ENCODE measurements at places on chromosomes 4 and X.

DNA sequence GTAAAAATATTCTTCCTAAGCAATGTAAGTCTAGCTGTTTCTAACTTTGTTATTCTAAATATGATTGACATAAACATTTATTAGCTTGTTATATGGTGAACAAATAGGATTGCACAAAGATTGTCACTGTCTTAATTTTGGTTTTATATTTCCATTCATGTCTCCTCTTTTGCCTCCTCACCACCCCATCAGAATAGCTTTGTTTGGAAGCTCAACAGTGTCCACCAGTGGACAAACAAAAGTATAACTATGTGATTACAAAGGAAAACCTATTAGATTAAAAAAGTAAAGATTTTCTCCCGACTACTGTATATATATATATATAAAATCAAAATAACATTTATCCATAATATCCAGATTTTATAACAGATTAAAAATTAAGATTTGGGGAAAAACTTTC lies 468.2 kb downstream of the ZIC3 start:
- no peak for DNase-seq

DNA sequence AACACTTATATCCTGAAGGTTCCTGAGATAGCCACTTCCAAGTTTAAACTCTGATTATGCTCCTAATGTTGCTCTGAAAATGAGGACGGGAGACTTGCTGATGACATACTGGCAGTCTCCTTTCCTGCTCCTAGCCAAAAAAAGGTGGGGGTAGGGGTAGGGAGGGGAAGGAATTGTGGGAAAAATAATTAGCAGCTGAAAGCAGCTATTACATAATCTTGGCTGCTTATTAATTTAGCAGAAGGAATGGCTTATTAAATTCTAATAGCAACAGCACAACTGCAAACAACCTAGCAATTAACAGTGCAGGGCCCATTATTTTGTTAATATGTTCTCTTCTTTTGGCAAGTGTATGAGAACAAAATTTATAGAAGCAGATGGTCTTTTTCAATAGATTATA lies 2.0 kb upstream of the AP1S2 start:
- DNase-seq: no peak

- DNase-seq: peak; percentile 22
Observed at GRCh38 chrX:104113222-104113965, 1.1 kb downstream of the ZCCHC18 start.

- DNase-seq: no peak
Observed at GRCh38 chr4:90495936-90496335, 368.7 kb downstream of the CCSER1 start.

DNA sequence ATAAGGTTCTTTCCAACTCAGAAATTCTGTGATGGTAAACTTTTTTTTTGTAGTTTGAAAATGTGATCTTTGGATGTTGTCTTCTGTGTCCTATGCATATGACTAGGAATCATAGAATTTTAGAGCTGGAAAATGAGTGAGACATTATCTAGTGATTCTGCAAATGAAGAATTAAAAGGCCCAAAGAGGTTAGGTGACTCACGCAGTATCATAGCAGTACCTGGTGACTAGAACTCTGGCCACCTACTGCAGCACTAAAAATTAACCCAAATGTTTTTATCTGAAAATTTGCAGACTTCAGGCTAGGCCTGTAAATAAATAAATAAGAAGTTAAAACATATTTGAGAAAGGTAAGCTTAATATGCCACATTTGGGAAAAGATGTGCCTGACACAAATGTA lies 52.8 kb downstream of the NFKB1 start:
- no peak for DNase-seq

GRCh38 chrX:140701480-140701879 lies 8.1 kb upstream of the LINC00632 start:
- no peak for DNase-seq

GRCh38 chr4:174559894-174560293 lies 37.6 kb upstream of the HPGD start:
- no peak for DNase-seq

GRCh38 chr4:112938461-112939058 lies 110.9 kb upstream of the ANK2 start:
- no peak for DNase-seq

DNA sequence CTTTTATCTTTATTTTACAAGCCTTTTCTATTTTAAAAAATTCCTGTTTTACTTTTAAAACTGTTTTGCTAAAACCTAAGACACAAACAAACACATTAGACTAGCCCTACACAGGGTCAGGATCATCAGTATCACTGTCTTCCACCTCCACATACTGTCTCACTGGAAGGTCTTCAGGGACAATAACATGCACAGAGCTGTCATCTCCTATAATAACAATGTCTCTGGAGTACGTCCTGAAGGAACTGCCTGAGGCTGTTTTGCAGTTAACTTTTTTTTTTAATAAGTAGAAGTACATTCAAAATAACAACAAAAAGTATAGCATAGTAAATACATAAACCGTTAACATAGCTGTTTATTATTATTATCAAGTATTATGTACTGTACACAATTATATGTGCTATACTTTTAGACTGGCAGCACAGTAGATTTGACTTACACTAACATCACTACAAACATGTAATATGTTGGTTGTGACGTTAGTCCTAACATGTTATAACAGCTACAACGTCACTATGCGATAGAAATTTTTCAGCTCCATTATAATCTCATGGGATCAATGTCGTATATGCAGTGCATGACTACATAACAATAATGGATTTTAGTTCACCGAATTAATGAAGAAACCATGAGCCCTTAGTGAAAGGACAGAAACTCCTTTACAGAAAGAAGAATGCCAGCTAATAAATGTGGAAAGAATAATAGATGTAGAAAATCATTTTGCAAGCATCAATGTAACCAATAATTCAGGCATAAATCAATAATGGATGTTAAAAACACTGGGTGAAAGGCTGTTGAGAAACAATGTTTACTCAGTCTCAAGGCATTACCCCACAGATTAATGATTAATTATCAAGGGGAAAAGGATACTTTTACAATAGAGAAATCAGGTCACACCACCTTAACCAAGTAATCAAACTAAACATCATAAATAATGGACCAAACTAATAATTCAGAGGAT lies 49.2 kb downstream of the FBXW7 start:
- DNase-seq: no peak

DNA sequence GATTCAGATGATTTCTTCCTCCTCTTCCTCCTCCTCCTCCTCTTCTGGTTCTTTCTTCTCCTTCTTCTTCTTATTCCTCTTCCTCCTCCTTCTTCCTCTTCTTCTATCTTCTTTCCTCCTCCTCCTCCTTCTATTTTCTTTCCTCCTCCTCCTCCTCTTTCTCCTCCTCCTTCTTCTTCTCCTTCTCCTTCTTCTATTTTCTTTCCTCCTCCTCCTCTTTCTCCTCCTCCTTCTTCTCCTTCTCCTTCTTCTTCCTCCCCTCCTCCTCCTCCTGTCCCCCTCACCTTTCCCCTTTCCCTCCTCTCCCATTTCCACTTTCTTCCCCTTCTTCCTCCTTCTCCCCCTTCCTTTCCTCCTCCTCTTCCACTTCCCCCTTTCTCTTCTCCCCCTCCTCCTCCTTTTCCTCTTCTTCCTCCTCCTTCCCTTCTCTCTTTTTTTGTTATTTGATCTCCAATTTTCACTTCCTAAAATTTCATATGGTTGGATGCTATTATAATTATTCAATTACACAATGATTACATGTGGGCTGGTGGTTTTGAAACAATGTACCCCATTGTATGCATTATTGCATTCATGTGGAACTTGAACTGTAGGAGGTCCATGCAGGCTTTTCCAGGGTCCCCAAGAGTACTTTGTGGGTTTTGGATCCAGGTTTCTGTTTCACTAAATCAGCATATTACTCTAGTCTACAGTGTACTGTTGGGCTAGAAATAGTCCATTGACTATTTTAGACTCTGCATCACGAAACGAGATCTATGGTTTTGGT lies 68.1 kb downstream of the SORBS2 start:
- no peak for DNase-seq

DNA sequence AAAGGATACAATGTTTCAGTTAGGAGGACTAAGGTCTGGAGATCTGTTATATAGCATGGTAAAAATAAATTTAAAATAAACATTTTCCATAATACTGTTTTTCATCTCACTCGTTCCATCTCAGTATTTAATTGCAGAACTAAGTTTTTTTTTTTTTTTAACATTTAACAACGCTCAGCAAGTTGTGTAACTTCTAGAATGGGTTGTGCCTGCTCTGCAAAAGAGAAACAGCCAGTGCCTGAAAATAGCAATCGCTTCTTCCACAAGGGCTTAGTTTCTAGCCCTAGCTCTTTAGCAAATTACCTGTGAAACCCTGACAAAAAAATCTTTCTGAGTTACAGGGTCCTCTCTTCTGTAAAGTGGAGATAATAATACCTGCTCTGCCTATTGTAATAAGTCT lies 41.9 kb downstream of the CNGA1 start:
- no peak for DNase-seq
